ENCODE measurements at places on chromosomes 3 and 15. TPM values are rescaled to one million over a fixed set of nuclear protein-coding genes. Genes with fewer than 3 reads are reported as not detected.

DNA sequence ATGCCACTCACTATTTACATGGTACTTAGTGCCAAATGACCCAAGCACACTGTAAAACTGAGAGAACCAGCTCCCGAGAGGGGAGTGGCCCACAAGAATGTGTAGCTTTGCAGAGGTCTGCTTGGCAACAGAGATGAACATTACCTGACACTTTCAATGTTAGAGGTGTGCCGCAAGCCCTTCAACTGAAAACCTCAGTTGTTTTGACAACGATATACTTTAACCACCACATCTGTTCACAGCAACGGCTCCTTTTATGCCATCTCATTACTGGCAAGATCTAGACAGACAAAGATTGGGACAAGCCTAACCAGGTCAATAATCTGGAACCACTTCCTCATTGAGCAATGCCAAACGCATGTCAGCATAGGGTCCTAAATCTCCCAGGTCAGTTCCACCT lies 23.7 kb downstream of the NEK10 start:
- DNase-seq, result no peak
- no peaks in the 10 kb centered on the region for H3K4me1 ChIP-seq
- no peak overlapping the region for H3K4me3 ChIP-seq
- H3K27me3 ChIP-seq, result no peaks in the 10 kb centered on the region
- peaks cover 22% of the 10 kb centered on the region for H3K36me3 ChIP-seq
- no peak overlapping the region for H3K27ac ChIP-seq

DNA sequence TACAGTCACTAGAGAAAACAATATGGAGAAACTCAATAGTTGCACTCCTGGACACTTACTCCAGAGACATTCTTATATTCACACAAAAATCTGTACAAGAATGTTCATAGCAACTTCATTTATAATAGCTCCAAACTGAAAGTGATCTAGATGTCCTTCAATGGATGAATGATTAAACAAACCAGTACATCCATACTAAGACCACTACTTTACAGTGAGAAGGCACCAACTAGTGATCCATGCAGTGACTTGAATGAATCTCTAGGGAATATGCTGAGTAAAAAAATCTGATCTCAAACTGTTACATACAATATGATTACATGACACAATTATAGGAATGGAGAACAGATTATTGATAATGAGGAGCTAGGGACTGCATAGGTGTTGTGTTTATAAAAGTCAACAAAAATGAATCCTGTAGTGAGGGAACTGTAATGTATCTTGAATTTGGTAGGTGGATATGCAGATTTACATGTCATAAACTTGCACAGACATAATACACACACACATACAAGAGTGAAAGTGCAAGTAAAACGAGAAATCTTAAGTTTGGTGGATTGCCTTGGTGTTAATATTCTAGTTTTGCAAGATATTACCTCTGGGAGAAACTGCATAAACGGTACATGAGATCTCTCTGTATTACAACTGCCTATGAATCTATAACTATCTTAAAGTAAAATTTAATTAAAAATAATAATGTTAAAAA lies 85.7 kb downstream of the SPATA16 start:
- DNase-seq, result no peak
- no peak overlapping the region for H3K27ac ChIP-seq
- no peaks in the 10 kb centered on the region for H3K4me1 ChIP-seq
- H3K36me3 ChIP-seq, result no peaks in the 10 kb centered on the region

Gene MUSTN1
- 6.2 TPM for total RNA-seq

GRCh38 chr3:143830063-143830462 lies 18.2 kb downstream of the SLC9A9 start:
- no peaks in the 10 kb centered on the region for H3K27me3 ChIP-seq
- no peak for DNase-seq
- H3K4me1 ChIP-seq, result peaks cover 16% of the 10 kb centered on the region
- H3K36me3 ChIP-seq, result no peaks in the 10 kb centered on the region
- H3K4me3 ChIP-seq, result no peak overlapping the region
- no peak overlapping the region for H3K27ac ChIP-seq

Measured in osteocyte (in vitro differentiated cells).